ENCODE measurements at places on chromosomes 1 and 21. TPM values are rescaled to one million over a fixed set of nuclear protein-coding genes. Genes with fewer than 3 reads are reported as not detected.

NCF2 gene
- total RNA-seq = 8.7 TPM

ADAMTS1 gene
- 0.72 TPM for total RNA-seq

HCN3 gene
- 4.0 TPM for total RNA-seq

ADAM30 gene
- not detected for total RNA-seq

CXADR gene
- 0.62 TPM for total RNA-seq

RUNX3 gene
- 220 TPM for total RNA-seq

CCDC30 gene
- total RNA-seq = 6.3 TPM

DNA sequence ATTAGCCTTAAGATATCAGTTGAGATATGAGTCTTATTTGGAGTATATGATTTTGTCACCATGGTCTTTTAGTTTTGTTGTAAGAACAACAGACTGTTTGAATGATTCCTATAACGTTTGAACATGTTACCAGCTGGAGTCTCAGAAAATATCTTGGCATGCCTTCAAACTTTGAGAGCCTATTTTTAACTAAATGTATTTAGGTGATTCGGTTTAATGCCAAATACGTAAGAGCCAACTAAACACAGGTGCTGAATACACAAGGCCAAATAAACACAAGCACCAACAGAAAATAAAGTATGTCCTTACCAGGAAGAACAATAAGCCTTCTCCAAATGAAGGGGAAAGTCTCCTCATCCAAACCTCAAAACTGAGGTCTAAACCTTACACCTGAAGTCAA, 48.6 kb downstream of the PRKACB start:
- no peak overlapping the region for H3K27ac ChIP-seq
- peaks cover 60% of the 10 kb centered on the region for H3K36me3 ChIP-seq
- H3K4me1 ChIP-seq = no peaks in the 10 kb centered on the region
- H3K4me3 ChIP-seq = peak overlapping the region; percentile 38
- H3K27me3 ChIP-seq = no peaks in the 10 kb centered on the region
- no peak for DNase-seq

DNA sequence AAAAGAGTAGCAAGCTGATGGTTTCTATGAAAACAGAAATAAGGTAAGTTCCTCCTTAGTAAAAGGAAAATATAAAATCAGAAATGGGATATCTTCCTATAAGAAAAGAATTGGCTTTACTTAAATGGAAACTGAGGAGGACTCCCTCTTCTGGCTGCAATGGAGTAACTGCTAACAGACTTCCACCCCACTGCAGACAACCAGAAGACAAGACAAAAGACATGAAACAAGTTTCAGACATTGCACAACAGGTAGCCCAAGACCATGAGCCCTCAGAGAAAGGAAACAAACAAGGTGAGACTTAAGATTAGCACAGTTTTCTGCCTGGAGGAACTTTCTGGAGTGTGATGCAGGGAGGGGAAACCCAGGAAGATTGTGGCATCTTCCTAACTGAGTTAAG, 17.0 kb upstream of the OLFML2B start:
- DNase-seq = no peak
- no peaks in the 10 kb centered on the region for H3K36me3 ChIP-seq
- no peak overlapping the region for H3K4me3 ChIP-seq
- peaks cover 3% of the 10 kb centered on the region for H3K27me3 ChIP-seq
- no peak overlapping the region for H3K27ac ChIP-seq
- H3K4me1 ChIP-seq = no peaks in the 10 kb centered on the region

DNA sequence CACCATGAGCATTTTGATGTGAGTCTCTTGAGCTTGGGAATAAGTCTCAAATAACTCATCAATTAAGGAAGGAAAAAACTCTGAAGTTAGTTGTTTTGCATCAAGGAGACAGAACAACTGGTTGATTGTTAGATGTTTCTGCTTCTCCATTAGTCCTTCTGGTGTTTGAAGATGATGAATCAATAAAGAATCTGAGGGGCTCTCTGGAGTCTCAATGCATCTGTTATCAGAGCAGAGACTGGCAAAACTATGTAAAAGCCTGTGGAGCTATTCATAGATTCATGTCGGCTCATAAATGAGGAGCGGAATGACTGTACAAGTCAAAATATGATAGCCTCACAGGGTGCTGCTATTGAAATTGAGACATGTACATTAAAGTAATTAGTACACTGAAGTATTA, 73.3 kb upstream of the ZC3H11B start:
- no peak overlapping the region for H3K27ac ChIP-seq
- no peak overlapping the region for H3K4me3 ChIP-seq
- H3K36me3 ChIP-seq = no peaks in the 10 kb centered on the region
- H3K27me3 ChIP-seq = no peaks in the 10 kb centered on the region
